T-helper 9 cell (primary cell): ENCODE measurements at places on chromosomes 7 and 10.

DNA sequence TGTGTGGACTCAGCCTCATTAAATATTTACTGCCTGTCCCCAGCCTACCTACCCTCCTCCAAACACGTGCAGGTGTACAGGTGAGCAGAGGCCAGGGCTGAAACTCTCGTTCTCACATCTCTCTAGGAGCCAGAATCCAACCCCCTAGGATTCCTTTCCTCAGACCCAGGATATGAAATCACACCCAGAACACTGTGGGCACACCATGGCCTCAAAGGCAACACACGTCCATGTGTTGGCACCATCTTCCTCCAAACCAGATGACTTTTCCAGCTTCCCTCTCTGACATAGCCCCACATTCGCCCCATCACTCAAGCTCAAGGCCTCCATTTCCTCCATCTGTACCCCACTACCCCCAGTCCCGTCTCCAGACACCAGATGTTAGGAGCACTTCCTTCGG is 51.8 kb upstream of the DUSP5 start:
- DNase-seq, result no peak

DNA sequence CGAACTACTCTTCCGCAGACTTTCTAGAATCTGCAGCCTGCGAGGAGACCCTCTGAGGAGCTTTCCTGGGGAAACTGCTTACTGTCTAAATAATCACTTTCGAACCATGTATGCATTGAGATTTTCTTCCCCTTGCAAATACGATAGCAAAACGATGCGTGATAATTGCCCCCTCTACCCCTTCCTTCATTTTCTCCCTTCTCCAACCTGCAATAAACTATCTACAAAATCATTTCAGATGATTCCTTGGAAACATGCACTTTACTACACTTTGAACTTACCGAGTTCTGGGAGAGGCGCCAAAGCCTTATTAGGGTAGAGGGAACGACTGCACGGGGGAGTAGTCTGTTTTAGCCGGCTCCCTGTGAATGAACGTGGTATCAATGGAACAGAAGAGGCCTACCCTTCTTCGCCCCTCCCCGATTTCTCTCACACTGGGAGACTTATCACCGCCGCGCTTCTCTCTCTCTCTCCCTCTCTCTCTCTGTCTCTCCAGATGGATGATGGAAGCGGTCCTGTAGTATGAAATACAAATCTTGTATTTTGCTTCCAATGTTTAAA is at the start of gene FGFBP3:
Gene FGFBP3 (minus strand): TSS at position 370 of the 561 bp plus-strand sequence. CDS start 517 bp downstream, outside the sequence.
- no peak for DNase-seq

- DNase-seq, result no peak
Observed at GRCh38 chr7:7421826-7422225, 113.8 kb downstream of the COL28A1 start.

GRCh38 chr7:101754424-101755159 is 62.8 kb upstream of the CUX1 start:
- DNase-seq, result no peak
